Ecto neural progenitor cell (in vitro differentiated cells): ENCODE measurements at places on chromosomes 13 and 19.
A peak's percentile ranks its signal among the peaks of the same experiment; 100 is the strongest.

GRCh38 chr13:20397896-20398295 lies 127.8 kb downstream of the CRYL1 start:
- no peak for DNase-seq

DNA sequence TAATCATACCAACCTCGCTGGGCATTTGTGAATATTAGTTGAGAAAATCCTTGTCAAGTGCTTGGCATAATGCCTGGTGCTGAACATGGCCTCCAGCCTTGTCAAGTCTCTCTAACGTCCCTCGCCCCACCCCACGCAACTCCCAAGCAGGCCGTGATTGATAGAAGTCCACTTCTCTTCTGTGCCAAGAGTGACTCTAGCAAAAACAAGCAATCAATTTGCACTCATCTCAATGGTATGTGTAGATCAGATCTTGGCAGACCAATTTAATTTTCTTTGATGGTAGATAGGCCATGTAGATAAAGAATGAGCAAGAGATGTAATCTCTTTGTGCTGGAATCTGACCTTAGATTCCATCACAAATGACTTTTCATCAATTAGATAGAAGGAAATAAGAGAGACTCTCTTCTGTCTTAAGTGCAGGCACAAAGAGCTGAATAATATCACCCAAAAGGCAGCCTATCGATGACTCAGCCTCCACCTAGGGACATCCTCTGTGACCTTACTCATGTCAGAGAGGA lies 31.0 kb upstream of the KATNAL1 start:
- DNase-seq: no peak

GRCh38 chr19:46892252-46893179 lies 31.7 kb downstream of the ARHGAP35 start:
- DNase-seq: no peak

DNA sequence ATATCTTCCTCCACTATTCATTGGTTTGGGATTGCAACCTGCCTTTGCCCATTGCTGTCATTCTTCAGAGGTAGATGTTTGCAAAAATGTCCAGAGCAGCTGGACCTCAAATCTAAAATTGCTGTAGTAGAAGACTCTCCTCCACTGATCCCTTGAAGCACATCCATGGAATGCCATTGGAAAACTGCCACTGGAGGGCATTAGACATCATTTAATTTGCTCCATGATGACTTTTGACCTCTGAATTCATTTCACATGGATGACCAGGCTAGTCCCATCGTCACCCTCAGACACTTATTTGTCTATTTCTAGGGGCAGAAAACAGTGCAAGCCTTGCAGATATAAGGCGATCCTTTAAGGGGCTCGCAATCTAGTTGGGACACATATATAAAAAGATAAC lies 33.9 kb upstream of the FLT1 start:
- no peak for DNase-seq

DNA sequence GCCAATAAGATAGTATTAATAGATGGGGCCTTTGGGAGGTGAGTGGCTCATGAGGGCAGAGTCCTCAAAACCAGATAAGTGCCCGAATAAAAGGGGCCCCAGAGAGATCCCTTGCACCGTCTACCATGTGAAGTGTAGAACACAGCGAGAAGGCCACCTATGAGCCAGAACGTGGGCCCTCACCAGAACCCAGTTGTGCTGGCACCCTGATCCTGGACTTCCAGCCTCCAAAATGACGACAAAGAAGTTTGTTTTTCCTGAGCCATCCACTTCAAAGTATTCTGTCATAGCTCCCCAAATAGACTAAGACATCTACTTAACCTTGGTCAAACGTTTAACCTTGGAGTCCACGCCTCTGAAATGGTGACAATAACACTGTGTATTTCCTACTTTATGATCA lies 158.1 kb downstream of the EFNB2 start:
- no peak for DNase-seq

DNA sequence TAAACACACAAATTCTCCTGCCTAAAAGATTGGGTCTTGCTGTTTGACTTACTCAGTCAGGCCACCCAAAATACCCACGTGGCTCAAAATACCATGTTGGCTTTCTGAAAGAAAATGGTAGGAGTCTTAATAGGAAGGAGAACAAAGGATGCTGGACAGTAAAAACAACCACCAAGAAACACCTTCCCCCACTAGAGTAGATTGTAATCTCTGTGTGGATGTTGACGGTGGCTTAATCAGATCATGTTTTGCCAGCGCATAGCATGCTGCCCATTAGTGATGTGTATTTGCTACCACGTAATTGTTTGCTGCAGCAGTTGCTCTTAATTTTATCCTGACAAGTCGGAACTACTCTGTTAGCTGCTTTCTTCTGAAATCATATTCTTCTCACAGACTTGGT lies 1229.3 kb upstream of the SLC10A2 start:
- no peak for DNase-seq

- no peak for DNase-seq
These were observed 14.3 kb upstream of the FAM124A start for GRCh38 chr13:51207881-51208280.

- DNase-seq: no peak
These were observed 272.2 kb upstream of the KLF12 start for GRCh38 chr13:74406420-74406819.

- no peak for DNase-seq
These were observed 13.3 kb downstream of the KLF2 start for GRCh38 chr19:16337809-16338469.

DNA sequence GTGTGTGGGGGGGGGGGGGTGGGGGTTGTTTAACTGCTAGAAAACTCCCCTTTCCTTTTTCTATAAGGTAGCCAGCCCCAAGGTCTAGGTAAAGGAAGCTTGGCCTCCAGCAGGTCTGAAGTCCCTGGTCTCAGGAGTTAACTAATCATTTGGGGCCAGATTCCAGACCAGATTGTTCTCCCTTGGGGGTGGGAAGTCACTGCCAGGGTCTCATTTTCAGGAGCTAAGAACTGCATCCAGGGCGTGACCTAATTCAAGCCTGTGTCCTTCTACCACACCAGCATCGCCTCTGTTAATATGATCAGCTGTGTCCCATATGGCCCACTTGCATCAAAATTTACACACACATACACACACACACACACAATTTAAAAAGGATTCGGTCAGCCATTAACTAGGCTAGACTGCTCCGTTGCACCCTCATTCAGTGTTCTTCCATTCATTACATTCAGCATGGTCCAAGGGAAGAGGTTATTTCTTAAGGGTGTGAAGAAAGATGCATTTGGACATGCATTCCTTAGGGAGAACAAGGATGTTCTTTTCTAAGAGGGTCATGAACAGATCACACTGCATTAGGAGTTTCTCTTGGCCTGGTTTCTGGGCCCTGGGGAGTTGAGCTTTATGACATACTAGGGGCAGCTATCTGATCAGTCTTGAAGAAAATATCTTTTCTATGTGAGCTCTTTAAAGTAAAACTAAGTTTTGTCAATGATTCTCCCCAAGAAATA lies 91.0 kb downstream of the FGF14 start:
- DNase-seq: no peak

- no peak for DNase-seq
These were observed 1.9 kb downstream of the ISOC2 start for GRCh38 chr19:55459551-55459949.

- DNase-seq: no peak
These were observed 545.3 kb upstream of the PCDH20 start for GRCh38 chr13:61960981-61961380.

GRCh38 chr13:94305934-94306333 lies 173.5 kb downstream of the DCT start:
- no peak for DNase-seq

DNA sequence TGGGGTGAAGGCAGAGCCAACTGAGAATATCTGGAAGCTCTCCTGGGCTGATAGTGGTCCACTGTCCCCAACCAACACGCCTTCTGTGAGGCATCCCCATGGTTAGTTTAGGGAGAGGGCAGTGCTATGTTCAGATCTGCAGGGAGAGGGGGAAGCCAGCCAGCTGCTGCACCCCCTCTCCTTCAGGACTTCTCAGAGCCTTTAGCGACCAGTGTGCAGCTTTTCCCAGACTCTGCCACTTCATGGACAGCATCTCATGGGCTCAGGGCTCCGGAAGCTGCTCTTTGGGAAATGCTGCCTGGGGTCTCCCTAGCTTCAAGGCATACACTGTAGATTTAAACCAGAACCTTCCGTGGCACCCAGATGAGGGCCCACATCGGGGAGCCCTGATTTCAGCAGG lies 33.5 kb downstream of the TMED1 start:
- DNase-seq: no peak

DNA sequence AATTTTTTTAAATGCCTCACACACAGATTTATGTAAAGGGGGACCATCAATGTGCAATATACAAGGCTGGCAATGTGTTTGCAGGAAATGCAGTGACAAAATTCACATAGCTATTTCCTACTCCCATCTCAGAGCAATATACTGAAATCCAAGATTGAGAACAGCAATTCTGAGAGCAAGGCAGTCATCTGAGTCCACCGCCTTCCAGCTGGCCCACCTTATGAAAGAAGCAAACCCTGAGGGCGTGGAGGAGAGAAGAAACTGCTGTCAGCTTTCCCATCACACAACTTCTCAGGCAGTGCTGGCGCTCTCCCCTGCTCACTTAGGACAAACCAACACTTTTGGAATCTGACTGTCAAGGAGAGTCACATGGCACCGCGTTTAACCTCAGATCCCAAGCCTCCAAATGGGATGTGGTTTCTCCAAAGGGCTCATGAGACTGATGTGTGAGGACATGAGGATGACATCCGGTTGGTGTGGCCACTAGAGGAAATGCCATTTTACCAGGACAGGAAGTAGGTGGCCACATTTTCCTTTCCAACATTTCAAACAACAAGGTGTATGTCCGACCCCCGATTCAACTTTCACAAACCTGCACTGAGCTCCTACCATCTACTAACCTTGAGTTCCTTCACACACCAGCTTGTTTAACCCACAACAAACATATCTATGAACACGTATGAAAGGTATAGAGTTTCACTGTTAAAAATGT lies 3.7 kb upstream of the DOCK9 start:
- DNase-seq: no peak

DNA sequence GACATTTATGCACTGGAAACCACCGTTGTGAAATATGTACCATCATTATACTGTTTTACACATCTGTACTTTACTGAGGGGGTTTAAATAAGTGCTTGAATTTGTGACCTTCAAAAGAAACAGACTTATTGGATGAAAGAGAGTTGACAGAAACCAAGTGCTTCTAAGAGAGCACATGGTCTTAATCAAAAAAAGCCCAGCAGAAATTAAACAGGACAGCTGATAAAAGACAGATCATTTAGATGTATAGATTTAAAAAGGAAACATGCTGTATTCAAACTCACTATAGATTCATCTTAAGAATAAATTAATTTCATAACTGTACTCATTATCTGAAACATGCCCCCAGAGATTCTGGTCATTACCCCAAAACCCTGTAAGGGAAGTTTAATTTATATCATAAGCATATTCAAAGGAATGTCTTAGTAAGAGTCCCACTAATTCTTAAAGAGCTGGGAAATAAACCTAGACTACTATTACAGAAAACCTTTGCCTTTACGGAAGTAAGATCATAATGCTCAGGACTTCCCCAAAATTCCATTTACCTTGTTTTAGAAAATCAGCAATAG lies 421.8 kb downstream of the DCT start:
- no peak for DNase-seq

DNA sequence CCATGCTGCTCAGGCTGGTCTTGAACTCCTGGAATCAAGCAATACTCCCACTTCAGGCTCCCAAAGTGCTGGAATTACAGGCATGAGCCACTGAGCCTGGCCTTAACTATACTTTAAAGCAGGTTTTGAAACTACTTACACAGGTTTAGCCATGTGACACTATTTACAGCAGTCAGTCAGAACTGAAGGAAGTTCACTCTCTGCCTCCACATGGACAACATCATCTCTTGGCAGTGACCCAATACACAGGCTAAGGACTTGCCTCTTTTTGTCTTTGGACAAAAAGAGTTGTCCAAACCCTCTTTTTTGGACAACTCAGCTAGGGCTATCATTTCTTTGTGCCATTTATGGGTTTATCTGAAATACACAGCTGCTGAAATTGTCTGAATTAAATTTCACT lies 89.0 kb upstream of the CLDN10 start:
- DNase-seq: no peak

DNA sequence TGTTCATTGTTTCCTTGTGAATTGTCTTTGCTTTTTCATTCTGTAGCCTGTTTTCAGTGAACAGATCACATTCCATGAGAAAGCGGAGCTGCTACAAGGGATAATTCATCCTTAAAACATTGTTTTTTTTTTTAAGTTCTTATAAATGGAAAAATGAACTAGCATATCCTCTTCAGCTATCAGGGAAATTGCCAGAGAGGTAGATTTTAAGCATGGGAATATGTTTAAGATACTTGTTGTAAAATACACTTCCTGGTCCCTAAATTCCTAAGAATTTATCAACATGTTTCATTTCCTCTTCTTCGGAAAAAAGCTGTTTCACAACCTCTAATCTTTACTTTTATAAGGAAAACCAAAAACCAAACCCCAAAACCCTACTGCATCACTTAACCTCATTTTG lies 238.0 kb downstream of the POSTN start:
- no peak for DNase-seq

GRCh38 chr19:8004723-8005513 lies 523 bp downstream of the ELAVL1 start:
- DNase-seq: peak; percentile 53

- no peak for DNase-seq
These were observed 18.5 kb upstream of the LPAR6 start for GRCh38 chr13:48431431-48431830.

DNA sequence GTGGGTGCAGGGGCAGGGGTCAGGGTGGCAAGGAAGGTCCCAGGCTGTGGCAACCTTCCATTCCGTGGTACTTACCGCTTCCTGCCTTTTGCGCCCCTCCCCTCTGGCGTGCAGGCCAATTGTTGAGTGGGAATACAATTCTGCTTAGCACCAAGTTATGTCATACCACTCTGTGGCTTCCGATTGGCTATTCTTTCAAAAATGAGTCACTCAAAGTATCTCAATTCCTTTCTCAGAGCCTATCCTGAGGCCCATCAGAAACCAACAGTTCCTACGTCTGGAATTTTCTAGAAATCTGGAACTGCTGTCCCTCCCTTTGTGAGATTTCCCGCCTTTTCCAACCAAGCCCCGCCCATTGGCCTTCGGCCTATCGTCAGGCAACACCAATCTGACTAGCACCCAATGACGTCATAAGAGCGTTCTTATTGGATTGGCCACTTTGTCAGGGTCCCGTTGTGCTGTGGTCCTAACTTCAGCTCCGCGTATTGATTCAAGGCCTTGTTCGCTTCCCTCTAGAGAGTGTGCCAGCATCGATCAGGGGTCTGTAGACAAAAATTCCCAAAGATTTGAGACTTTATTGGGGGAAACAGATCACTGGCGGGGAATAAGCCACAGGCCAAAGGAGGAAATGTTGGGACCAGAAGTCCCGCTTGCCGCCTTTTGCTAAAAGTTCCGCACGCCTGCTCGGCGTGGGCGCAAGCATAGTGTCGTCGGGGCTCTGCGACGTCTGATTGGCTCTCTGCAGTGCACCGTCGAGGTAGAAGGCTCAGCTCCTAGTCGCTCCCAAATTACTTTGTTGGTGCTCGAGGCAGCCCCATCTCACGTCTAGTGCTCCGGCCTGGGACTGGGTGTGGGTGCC lies 11.7 kb downstream of the NTN5 start:
- no peak for DNase-seq

- DNase-seq: no peak
These were observed 2049.5 kb upstream of the PRR20A start for GRCh38 chr13:55091172-55091571.
